ENCODE measurements at places on chromosomes 3 and 15.
A peak's percentile ranks its signal among the peaks of the same experiment; 100 is the strongest.

DNA sequence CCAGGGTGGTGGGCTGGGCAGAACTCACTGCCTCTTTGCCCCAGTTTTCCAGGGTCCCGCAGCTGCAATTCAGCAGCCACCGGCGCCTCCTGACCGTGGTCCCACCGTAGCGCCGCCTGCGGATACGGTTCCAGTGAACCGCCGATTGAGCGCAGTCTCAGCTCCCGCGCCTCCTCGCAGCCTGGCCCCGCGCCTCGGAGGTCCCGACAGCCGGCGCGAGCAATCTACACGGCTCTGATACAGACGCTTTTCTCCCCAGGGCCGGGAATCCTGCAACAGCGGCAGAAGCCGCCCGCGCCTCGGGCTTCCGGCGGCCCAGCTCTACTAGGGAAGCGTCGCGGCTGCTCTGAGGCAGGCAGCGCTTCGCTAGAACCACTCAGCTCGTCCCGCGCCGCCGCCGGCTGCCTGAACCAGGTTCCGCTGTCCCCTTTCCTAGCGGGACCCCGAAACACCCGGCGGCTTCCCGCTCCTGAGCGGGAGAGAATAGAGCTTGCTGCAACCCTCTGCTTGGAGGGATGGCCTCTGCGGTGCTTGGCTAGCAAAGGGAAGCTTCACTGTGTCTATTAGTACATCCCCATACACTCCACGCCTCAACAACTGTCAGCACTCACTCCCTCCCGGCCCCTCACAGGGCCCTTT is 3.1 kb downstream of the FOXL2NB start:
- peak; percentile 82 for DNase-seq
- no peak overlapping the region for H3K27ac ChIP-seq
- H3K4me1 ChIP-seq: no peaks in the 10 kb centered on the region
- H3K36me3 ChIP-seq: no peaks in the 10 kb centered on the region

- no peaks in the 10 kb centered on the region for H3K4me1 ChIP-seq
- peaks cover 44% of the 10 kb centered on the region for H3K36me3 ChIP-seq
- no peaks in the 10 kb centered on the region for H3K27me3 ChIP-seq
- H3K27ac ChIP-seq: no peak overlapping the region
Observed at GRCh38 chr3:57910990-57911389, 97.2 kb upstream of the FLNB start.

- no peaks in the 10 kb centered on the region for H3K4me1 ChIP-seq
- peak overlapping the region; percentile 24 for H3K27ac ChIP-seq
- H3K4me3 ChIP-seq: no peak overlapping the region
- DNase-seq: no peak
Observed at GRCh38 chr3:45607790-45608189, 13.2 kb downstream of the LIMD1 start.

DNA sequence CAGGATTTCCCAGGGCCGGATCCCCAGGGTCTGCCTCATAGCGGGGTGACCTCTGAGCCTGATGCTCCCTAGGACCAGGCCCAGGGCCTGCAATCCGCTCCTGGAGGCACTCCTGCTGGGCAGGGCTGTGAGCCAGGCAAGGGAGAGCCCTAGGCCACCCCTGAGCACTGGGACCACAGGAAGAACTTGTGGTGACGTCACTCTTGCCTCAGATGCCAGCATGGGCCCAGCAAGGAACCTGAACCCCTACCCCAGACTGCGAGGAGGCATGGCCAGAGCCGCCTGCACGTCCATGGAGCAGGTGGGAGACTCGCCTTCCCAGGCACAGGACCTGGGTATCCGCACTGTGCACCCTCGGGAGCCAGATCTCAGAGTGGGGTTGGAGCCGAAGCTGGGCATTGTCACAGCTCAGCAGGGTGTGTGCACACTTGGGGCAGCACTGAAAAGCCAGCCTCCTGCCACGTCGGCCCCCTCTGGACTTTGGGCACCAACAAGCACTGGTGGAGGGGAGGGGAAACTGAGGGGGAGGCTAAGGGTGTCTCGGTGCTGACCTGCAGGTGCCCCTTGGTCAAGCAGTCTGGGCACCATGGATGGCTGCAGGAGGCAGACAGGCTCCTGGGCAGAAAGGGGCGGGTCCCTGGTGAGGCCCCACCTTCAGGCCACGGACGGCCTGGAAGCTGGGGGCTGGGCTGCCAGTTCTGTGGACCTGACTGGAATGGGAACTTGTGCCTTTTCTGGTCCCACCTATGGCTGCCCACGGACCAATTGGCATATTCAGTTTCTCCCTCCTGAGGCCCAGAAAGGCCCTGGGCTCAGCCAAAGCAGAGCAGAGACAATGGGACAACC is 49.3 kb downstream of the SLC6A20 start:
- no peak for DNase-seq
- no peak overlapping the region for H3K27ac ChIP-seq
- no peak overlapping the region for H3K4me3 ChIP-seq

DNA sequence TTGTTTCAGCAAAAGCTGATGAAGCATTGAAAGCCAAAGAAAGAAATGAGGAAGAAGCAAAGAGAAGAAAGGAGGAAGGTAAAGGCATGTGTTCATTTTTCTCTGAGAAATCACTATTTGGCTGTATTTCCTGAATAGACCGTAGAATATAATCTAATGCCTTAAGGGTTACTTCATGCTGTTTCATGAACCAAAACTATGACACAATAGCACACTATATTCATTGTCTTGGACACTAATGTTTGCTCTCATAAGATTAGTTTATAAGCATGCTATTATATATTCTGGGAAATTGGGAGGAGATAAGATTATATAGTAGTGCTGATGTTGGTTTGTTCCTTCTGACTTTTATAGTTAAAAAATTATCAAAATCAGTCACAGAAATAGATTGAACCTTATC is 110.1 kb upstream of the MLF1 start:
- no peak for DNase-seq
- H3K4me3 ChIP-seq: no peak overlapping the region
- H3K4me1 ChIP-seq: no peaks in the 10 kb centered on the region
- no peak overlapping the region for H3K27ac ChIP-seq
- H3K27me3 ChIP-seq: no peaks in the 10 kb centered on the region
